Neuronal stem cell (in vitro differentiated cells): ENCODE measurements at places on chromosomes 4 and X.

DNA sequence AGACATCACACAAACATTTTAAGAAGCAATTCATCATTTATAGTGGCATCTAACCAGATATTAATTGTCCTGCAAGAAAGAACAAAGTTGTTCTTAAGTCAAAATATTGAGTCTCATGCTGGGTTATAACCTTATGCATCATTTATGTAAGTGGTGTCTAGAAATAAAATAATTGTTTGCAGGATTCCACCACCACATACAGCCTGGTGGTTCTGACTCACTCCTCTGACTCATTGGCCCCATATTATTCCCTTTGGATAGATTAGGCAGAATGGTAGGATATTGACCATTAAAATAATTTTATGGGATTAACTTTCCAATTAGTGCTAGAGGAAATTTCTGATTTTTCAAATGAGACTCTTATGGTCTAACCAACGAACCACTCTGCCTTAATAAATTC lies 384.5 kb downstream of the GRXCR1 start:
- H3K36me3 ChIP-seq, result no peaks in the 10 kb centered on the region
- H3K27me3 ChIP-seq, result no peaks in the 10 kb centered on the region
- H3K27ac ChIP-seq, result no peak overlapping the region
- no peak for DNase-seq

DNA sequence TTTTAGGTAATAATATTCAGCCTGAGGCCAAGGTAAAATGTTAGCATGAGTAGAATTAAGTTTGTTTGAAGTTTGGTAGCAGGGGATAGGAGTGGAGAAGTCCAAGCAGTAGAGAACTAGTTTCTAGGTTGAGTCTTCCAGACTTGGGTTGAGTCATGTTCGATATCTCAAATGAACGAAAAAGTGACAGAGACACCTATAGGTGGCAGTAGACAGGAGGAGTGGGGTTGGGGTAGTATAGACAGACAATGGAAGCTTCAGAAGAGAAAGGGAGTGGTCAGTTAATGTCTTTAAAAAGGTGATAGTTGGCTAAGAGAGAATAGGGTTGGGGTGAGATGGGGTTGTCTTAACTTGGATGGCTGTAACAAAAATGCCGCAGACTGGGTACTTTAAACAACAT lies 58.7 kb upstream of the EMCN start:
- DNase-seq, result no peak
- no peaks in the 10 kb centered on the region for H3K27me3 ChIP-seq
- no peak overlapping the region for H3K4me3 ChIP-seq

DNA sequence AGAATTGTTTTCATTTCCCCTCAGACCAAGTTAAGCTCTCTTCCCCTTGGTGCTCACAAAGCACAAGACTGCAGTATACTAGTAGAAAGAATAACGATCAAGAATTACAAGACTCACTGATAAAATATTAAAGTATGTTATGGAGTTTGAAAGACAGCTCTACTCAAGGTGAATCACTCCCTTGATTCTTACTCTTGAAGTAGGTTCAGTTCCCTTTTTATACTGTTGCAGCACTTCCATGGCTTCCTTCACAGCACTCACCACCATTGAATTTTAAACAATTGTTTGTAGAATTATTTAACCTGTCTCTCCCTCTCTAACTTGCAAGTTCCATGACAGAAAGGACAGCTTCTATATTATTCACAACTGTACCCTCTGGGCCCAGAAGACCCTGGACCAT lies 42.2 kb downstream of the CASK start:
- no peak overlapping the region for H3K4me3 ChIP-seq
- H3K27me3 ChIP-seq, result no peaks in the 10 kb centered on the region
- H3K36me3 ChIP-seq, result no peaks in the 10 kb centered on the region
- peaks cover 3% of the 10 kb centered on the region for H3K4me1 ChIP-seq
- DNase-seq, result no peak
- H3K27ac ChIP-seq, result no peak overlapping the region

DNA sequence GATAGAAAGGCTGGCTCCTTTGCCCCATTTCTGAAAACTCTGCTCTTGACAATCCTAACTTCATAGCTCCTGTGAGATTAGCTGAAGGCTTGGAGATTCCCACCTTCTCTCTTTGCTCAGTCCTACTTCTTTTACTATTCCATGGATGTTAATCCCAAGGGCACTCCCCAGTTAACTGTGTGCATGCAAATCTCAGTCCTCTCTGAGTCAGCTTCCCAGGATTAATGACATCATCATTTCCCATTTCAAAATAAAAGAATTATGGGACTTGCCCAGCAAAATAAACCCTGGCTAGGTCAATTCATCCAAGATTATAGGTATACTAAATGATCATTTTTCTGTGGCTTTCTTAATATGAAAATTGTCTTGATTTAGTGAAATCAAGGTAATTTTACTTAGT lies 328.6 kb upstream of the NR3C2 start:
- H3K36me3 ChIP-seq, result no peaks in the 10 kb centered on the region
- no peak overlapping the region for H3K27ac ChIP-seq

- no peaks in the 10 kb centered on the region for H3K27me3 ChIP-seq
- DNase-seq, result no peak
- no peaks in the 10 kb centered on the region for H3K4me1 ChIP-seq
- no peaks in the 10 kb centered on the region for H3K36me3 ChIP-seq
- no peak overlapping the region for H3K4me3 ChIP-seq
Measured at GRCh38 chr4:87983996-87984395, 8.5 kb downstream of the SPP1 start.

GRCh38 chrX:38111196-38111595 lies 104.8 kb downstream of the SYTL5 start:
- H3K36me3 ChIP-seq, result no peaks in the 10 kb centered on the region
- no peaks in the 10 kb centered on the region for H3K4me1 ChIP-seq
- H3K4me3 ChIP-seq, result no peak overlapping the region
- H3K27ac ChIP-seq, result no peak overlapping the region
- DNase-seq, result no peak

- H3K27ac ChIP-seq, result no peak overlapping the region
- DNase-seq, result no peak
- H3K4me1 ChIP-seq, result peaks cover 2% of the 10 kb centered on the region
- H3K4me3 ChIP-seq, result no peak overlapping the region
- no peaks in the 10 kb centered on the region for H3K27me3 ChIP-seq
- no peaks in the 10 kb centered on the region for H3K36me3 ChIP-seq
Measured at GRCh38 chr4:53793096-53793495, 201.8 kb upstream of the LNX1 start.

DNA sequence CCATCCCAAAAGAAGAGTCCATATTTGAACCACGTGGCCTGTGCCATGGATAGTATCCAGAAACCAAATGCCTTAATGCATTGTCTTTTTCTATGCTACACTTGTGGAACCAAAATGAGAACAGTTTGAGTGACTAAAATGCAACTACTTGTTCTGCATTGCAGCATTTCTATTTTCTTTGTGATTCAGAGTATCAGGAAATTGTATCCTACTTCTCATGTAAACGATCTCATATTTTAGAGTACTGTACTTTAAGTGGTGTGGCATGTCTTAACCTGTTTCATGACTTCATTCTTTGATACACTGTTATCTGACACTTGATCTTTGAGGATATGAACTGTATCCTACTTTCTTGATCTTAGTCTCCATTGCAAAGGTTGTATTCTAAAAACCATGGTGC lies 167.2 kb upstream of the WDR1 start:
- H3K4me3 ChIP-seq, result no peak overlapping the region
- H3K27me3 ChIP-seq, result no peaks in the 10 kb centered on the region
- H3K4me1 ChIP-seq, result no peaks in the 10 kb centered on the region
- H3K36me3 ChIP-seq, result no peaks in the 10 kb centered on the region
- H3K27ac ChIP-seq, result no peak overlapping the region

- H3K36me3 ChIP-seq, result no peaks in the 10 kb centered on the region
- H3K4me3 ChIP-seq, result no peak overlapping the region
- H3K27me3 ChIP-seq, result no peaks in the 10 kb centered on the region
- H3K27ac ChIP-seq, result no peak overlapping the region
Measured at GRCh38 chr4:156238171-156238570, 284.5 kb upstream of the CTSO start.

DNA sequence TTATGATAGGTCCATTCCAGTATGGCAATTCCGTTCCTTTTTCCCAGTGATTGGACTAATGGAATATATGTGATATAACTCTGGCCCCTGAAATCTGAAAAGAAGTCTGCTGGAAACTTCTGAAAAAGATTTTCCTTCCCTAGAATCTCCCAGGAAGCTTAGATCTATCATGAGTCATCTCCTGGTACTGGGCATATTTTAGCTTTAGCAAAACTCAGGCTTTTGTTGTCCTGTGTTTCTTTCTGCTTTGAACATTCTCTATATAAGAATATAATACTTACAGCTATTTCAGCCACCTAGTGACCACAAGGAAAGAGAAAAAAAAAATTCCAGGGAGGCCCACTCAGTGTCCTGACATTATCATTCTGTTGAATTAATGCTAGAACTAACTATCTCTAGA lies 597.2 kb upstream of the GRIA3 start:
- H3K27ac ChIP-seq, result no peak overlapping the region
- H3K27me3 ChIP-seq, result no peaks in the 10 kb centered on the region
- H3K4me1 ChIP-seq, result no peaks in the 10 kb centered on the region
- H3K4me3 ChIP-seq, result no peak overlapping the region
- DNase-seq, result no peak

DNA sequence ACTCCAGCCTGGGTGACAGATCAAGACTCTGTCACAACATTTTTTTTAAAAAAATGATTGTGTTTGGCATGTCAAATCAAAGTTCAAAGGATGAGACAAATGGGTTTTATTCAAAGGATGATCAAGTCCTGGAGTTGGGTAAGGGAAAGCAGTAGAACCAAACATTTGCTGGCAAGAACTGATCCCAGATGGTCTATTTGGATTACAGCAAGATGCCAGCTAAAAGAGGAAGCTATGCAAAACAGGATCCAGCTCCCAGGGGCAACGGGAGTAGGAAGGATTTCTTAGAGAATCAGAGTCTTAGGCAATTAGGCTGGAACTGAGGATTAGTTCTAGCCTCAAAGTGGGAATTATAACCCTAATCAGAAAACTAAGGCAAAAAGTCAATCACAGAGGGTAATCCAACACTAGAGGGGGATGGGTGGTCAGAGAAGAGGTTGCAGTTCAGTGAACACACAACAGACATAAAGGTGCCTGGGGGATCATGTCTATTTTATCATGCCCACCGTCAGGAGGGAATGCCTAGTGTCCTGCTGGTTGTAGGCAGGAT lies 133.0 kb upstream of the PLS3 start:
- no peaks in the 10 kb centered on the region for H3K36me3 ChIP-seq
- no peak for DNase-seq
- H3K27ac ChIP-seq, result no peak overlapping the region
- H3K27me3 ChIP-seq, result no peaks in the 10 kb centered on the region
- no peak overlapping the region for H3K4me3 ChIP-seq

GRCh38 chr4:153142700-153143438 lies 61.4 kb upstream of the TRIM2 start:
- H3K4me3 ChIP-seq, result no peak overlapping the region
- peaks cover 2% of the 10 kb centered on the region for H3K4me1 ChIP-seq
- no peaks in the 10 kb centered on the region for H3K36me3 ChIP-seq
- DNase-seq, result peak; percentile 42
- H3K27ac ChIP-seq, result no peak overlapping the region

DNA sequence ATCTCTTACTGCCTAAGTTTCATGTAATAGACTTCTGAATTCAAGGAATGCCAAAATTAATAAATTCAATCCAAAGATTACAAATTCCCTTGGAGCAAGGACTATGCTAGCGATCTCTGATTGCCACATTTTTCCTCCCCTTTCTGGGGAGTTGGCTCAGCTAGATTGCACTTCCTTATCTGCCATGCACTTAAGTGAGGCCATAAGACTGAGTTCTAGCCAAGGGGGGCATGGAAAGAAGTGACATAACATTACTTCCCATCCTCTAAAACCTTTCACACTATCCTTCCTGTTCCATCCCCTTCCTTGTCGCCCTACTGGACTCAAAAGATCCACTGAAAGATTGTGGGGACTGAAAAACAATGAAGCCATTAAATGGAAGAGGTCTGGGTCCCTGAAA lies 53.8 kb upstream of the TXK start:
- no peak overlapping the region for H3K27ac ChIP-seq
- H3K27me3 ChIP-seq, result no peaks in the 10 kb centered on the region
- no peaks in the 10 kb centered on the region for H3K36me3 ChIP-seq
- H3K4me1 ChIP-seq, result no peaks in the 10 kb centered on the region
